Lower lobe of right lung (tissue), 2 donors: ENCODE measurements at places on chromosomes 11 and 22.

DNA sequence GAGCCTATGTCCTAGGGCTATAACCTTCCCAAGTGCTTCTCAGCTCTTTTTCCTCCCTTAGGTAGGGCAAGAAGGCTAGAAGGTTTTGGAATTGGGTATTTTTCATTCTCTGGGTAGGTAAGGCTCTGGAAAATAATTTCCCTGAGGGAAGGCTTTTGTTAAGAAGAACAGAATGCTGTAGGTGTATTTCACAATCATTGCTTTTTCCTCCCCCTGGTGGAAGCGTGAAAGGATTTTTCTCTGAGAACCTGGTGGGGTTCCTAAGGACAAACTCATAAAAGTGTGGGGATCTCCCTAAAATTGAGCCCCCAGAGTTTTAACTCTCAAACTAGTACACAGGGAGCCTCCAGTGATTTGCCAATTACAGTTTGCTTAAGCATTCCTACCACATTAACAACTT is 41.1 kb upstream of the NARS2 start:
- no peaks in the 10 kb centered on the region for H3K36me3 ChIP-seq
- H3K4me3 ChIP-seq: no peak overlapping the region
- H3K27ac ChIP-seq: no peak overlapping the region
- H3K27me3 ChIP-seq: no peaks in the 10 kb centered on the region

DNA sequence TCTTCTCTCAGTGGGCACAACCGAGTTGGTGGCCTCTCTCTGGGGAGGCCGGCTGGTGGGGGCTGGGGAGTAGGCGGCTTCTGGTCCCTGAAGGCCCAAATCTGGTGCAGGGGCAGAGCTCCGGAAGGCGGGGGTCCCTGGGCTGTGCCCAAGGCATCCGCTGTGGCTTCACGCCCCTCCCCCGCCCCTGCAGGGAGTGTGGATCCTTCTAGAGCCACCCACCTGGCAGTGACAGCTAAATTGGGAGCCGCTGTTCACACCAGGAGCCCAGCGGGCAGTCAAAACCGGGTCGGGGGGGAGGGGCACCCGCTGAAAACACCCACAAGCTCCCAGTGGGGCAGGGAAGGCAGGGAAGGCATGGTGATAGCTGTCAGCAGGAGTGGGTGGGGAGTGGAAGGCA is 4.6 kb upstream of the RTN4R start:
- peaks cover under 1% of the 10 kb centered on the region for H3K4me1 ChIP-seq
- H3K27ac ChIP-seq: no peak overlapping the region
- no peak overlapping the region for H3K4me3 ChIP-seq
- DNase-seq: no peak
- H3K36me3 ChIP-seq: no peaks in the 10 kb centered on the region
- no peaks in the 10 kb centered on the region for H3K27me3 ChIP-seq

- no peaks in the 10 kb centered on the region for H3K36me3 ChIP-seq
- no peak overlapping the region for H3K4me3 ChIP-seq
- no peaks in the 10 kb centered on the region for H3K27me3 ChIP-seq
- no peak overlapping the region for H3K27ac ChIP-seq
Observed at GRCh38 chr11:74746868-74747267, 1.8 kb upstream of the RNF169 start.

DNA sequence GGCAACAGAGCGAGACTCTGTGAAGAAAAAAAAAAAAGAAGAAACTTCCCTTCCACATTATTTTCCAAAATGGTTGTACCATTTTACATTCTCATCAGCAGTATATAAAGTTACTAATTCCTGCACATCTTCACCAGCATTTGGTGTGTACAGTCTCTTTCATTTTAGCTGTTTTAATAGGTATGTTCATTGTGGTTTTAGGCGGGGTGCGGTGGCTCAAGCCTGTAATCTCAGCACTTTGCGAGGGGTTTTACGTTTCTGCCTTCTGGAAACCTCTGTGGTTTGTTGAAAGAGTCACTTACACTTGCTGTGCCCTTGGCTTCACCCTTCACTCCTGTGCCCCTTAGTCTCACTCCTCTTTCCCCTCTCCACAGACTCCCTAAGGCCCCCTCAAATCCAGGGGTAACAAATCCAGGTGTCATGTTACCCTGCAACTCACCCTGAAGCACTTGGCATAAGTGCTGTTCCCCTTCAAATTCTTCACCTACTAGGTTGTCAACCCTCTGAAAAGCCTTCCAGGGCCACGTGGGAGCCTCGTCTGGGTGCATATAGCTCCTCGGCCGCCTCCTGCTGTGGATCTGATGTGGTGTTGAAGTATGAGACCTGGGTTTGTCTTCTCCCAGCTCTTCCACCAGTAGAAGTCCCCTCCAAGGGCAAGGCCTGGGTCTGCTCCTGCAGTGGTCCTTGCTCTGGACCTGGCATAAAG is 20.8 kb downstream of the TOB2 start:
- H3K4me3 ChIP-seq: no peak overlapping the region
- DNase-seq: no peak
- H3K4me1 ChIP-seq: no peaks in the 10 kb centered on the region
- peaks cover 55% of the 10 kb centered on the region for H3K36me3 ChIP-seq

DNA sequence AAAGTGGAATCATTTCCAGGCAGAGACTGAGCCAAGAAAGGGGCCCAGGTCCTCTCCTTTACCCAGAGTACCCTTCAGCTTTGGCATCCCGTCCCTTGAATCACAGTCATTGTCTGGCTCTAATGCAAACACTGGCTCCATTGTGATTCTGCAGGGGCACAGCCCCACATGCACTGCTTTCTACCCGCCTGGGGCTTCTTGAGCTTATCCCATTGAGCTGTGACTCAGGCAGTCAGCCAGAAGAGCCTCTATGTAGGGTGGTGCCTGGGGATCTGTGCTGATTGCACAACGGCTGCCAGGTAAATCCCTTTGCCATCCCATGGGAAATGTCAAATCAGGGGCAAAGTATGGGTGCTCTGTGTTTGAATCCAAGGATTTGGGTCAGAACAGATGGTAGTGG is 88.9 kb downstream of the RASSF10 start:
- H3K4me1 ChIP-seq: no peaks in the 10 kb centered on the region
- DNase-seq: no peak
- no peaks in the 10 kb centered on the region for H3K36me3 ChIP-seq
- no peak overlapping the region for H3K4me3 ChIP-seq
